ENCODE measurements at places on chromosomes 1 and 21. TPM values are rescaled to one million over a fixed set of nuclear protein-coding genes. Genes with fewer than 3 reads are reported as not detected.
A peak's percentile ranks its signal among the peaks of the same experiment; 100 is the strongest.

GRCh38 chr1:63463248-63463647 lies 59.8 kb downstream of the ITGB3BP start:
- H3K36me3 ChIP-seq: no peaks in the 10 kb centered on the region
- no peaks in the 10 kb centered on the region for H3K27me3 ChIP-seq
- H3K4me3 ChIP-seq: no peak overlapping the region
- no peaks in the 10 kb centered on the region for H3K4me1 ChIP-seq
- no peak overlapping the region for H3K27ac ChIP-seq

DNA sequence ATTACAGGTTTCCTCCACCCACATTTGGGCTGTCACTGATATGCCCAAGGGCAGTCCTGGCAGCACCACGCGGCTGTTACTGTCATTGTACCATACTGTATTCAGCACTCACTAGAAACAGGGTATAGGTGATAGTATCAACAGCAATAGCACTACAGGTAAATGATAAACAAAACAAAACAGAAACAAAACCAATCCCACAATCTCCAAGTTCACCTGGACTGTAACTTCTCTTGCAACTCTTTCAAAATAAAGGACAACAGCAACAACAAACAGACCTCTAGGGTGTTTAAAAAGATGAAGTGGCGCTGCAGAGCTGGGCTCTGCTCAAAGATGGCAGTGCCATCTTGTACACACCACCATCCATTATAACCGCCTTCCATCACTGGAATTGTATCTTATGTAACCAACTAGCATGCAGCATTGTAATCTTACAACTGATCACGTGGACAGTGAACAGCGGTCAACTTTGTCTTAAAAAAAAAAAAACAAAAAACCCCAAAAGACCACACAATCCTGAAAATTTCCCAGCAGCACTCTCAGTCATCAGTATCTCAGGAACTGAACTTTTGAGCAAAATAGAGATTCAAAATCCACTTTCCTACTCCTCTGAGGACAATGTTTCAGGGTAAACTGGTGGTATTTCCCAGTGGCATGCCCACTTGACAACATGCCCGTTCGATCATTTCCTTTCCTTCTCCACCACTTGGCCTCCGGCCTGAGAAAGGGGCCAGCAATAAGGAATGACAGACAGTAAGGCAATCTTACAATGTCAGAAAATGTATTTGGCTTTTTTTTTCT lies 3.8 kb downstream of the IRF2BP2 start:
- peaks cover 5% of the 10 kb centered on the region for H3K36me3 ChIP-seq
- no peak for DNase-seq
- peaks cover 57% of the 10 kb centered on the region for H3K4me1 ChIP-seq
- no peaks in the 10 kb centered on the region for H3K27me3 ChIP-seq
- H3K4me3 ChIP-seq: peak overlapping the region; percentile 78

GRCh38 chr1:158055854-158056253 lies 62.4 kb downstream of the KIRREL1 start:
- H3K27me3 ChIP-seq: no peaks in the 10 kb centered on the region
- H3K36me3 ChIP-seq: no peaks in the 10 kb centered on the region
- H3K27ac ChIP-seq: no peak overlapping the region
- no peak for DNase-seq
- H3K4me3 ChIP-seq: no peak overlapping the region
- H3K4me1 ChIP-seq: no peaks in the 10 kb centered on the region

DNA sequence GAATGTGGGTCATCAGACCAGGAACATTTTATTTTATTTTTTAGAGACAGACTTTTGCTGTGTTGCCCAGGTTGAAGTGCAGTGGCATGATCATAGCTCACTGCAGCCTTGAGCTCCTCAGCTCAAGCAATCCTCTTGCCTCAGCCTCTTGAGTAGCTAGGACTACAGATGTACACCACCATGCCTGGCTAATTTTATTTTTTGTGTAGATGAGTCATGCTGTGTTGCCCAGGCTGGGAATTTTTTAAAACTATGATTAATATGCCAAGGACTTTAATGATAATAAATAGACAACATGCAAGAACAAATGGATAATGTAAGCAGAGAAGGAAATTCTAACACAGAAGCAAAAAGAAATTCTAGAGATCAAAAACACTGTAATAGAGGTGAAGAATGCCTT lies 142.4 kb downstream of the AK5 start:
- H3K36me3 ChIP-seq: no peaks in the 10 kb centered on the region
- no peak overlapping the region for H3K4me3 ChIP-seq
- peaks cover 18% of the 10 kb centered on the region for H3K4me1 ChIP-seq

DNA sequence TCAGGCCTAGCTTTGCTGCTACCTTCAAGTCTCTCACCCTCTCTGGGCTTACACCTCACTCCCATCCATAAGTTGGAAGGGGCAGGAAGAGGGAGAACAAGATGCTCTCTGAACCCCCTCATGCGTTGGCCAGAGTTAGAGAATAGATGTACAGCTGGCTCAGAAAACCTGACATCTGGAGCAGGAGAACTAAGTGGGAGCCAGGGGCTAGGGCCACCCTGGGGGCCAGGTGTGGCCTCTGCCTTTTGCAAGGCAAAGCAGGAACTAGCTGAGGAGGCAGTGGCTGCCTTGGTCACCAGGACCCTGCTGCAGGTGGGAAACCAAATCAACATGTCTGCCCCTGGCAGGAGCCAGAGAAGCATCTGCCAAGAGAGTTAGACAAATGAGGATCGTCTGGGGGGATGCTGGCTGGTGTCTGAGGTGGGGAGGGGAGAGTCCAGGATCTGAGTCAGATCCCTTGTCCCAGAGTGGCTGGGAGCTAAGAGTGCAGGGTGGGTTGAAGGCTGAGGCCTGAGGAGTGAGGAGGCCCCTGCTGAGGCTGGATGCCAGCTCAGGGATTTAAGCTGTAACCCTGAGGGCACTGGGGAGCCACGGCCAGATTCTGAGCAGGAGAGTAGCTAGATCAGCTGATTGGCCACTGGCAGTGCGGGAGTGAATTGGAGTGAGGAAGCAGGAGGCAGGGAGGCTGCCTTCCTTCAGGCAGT lies 115.0 kb downstream of the EPHB2 start:
- H3K4me3 ChIP-seq: no peak overlapping the region
- no peaks in the 10 kb centered on the region for H3K36me3 ChIP-seq
- H3K27me3 ChIP-seq: no peaks in the 10 kb centered on the region
- no peaks in the 10 kb centered on the region for H3K4me1 ChIP-seq

FTCD gene
- not detected for polyA plus RNA-seq

- H3K4me3 ChIP-seq: no peak overlapping the region
- DNase-seq: no peak
- no peaks in the 10 kb centered on the region for H3K27me3 ChIP-seq
- H3K27ac ChIP-seq: no peak overlapping the region
- H3K4me1 ChIP-seq: no peaks in the 10 kb centered on the region
Measured at GRCh38 chr1:236869911-236870310, 74.8 kb downstream of the MTR start.

DNA sequence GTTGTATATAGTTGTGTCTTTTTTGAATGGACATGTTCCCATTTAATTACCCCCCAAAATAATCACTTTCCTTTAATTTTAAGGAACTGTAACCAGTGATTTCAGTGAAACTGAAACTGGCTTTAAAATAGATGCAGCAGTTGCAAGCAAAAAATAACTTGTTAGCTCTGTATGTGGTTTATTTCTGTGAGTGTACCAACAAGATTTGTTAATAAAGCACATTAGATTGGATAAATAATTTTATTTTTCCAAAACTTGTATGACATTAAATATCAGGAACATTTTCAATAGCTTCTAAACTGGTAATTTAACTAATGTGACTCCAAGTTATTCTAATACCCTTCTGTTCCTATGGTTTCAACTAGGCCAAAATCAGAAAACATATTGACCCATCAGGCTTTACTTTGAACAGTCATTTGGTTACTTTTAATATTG lies 184.3 kb upstream of the CACYBP start:
- no peak overlapping the region for H3K4me3 ChIP-seq
- H3K27me3 ChIP-seq: no peaks in the 10 kb centered on the region
- no peaks in the 10 kb centered on the region for H3K36me3 ChIP-seq
- no peak overlapping the region for H3K27ac ChIP-seq
- no peaks in the 10 kb centered on the region for H3K4me1 ChIP-seq

DNA sequence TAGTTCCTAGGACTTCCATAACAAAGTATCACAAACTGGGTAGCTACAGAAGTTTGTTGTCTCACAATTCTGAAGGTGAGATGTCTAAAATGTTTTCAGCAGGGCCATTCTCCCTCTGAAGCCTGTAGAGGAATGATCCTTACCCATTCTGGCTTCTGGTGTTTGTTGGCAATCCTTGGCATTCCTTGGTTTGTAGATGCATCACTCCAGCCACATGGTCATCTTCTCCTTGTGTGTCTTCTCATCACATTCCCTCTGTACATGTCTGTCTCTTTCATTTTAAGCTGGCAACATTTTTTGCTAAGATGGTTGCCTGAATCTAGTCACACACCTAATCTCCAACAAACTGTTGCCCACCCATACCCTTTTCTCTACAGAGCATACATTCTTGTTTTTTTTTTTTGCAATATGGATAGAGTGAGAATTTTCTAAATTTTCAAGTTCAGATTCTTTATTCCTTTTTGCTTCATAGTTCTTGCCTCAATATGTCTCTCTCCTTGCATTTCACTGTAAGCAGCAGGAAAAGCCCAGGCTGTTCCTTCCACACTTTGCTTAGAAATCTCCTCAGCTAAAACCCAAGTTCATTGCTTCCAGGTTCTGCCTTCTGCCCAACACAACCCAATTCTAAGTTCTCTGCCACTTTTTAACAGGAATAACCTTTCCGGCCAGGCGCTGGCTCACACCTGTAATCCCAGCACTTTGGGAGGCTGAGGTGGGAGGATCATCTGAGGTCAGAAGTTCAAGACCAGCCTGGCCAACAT lies 18.3 kb downstream of the ZBED6 start:
- no peaks in the 10 kb centered on the region for H3K27me3 ChIP-seq
- no peaks in the 10 kb centered on the region for H3K4me1 ChIP-seq
- peaks cover 6% of the 10 kb centered on the region for H3K36me3 ChIP-seq
- no peak overlapping the region for H3K4me3 ChIP-seq

- H3K4me1 ChIP-seq: peaks cover 10% of the 10 kb centered on the region
- peak overlapping the region; percentile 37 for H3K4me3 ChIP-seq
- no peak overlapping the region for H3K27ac ChIP-seq
- DNase-seq: no peak
- no peaks in the 10 kb centered on the region for H3K36me3 ChIP-seq
Measured at GRCh38 chr1:8217011-8217711, 100.8 kb upstream of the SLC45A1 start.

Data from naive thymus-derived CD4-positive, alpha-beta T cell (primary cell).